ENCODE measurements at places on chromosomes 7 and 10.

GRCh38 chr7:108261560-108262255 lies 131.5 kb upstream of the LAMB4 start:
- no peak for DNase-seq

DNA sequence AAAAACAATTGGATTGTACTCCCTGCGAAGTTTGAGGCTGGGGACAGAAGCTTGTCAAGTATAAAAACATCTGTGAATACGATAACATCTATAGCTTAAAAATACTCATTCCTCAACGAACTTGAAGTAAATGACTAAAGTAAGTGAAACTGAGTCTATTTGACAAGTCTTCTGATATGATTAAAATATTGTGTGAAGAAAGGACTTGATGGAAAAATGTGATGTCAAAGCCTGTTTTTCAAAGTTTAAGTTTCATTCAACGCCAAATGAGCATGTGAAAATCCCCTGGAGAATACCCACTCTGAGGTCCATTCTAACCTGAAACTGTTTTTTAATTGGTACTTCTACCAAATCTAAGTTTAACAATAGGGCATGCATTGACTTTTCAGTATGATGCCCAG lies 122.3 kb upstream of the MDFIC start:
- DNase-seq: no peak

- DNase-seq: no peak
Observed at GRCh38 chr10:88881922-88882645, 2.0 kb downstream of the STAMBPL1 start.

DNA sequence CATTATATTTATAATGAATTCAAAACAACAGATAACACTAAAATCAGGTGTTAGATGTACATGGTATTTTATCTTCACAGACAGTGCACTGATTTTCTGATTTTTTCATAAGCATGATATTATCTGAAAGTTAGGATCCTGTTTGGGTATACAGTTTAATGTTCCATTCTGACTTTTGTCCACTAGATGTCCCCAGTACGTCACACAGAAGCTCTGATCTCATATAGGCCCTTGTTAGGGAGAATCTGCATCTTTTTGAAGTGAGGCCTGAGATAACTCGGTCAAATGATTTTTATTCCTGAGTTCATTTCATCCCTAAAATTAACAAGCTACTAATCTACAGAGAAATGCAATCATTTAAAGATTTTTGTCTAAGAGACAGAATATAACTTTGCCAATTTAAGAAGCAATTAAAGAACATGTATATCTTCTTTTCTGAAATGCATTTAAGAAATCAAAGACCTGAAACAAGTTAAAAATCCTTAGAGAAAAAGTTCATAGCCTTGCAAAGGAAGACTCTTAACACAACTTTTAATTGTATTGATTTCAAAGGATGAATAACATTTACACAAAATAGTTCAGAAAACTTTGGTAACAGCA lies 72.0 kb upstream of the TES start:
- DNase-seq: no peak

- no peak for DNase-seq
Observed at GRCh38 chr10:11144626-11145494, 127.2 kb downstream of the CELF2 start.

GRCh38 chr7:1704811-1705738 lies 35.0 kb downstream of the ELFN1 start:
- no peak for DNase-seq

GRCh38 chr10:90856964-90857634 lies 740 bp downstream of the HTR7 start:
- no peak for DNase-seq

DNA sequence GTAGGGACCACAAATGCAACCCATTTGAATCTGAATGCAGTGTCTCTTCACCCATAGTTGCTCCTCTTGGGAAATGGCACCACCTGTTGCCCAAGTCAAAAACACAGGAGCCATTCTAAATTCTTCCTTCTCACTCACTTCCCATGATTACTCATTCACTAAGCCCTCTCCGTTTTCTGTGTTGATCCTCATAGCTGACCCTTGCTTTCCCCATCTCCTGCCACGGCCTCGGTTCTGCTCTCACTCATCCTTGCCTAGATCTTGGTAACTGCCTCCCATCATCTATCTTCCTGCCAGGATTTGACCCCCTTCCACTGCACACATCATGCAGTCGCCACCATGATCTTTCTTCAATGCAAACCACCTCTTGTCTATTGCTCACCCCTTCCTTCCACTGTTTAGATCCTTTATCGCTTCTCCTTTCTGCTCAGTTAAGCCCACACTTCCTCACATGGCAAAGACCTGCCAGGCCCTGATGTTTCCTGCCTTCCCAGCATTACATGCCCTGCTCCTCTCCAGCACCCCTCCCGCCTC lies 19.0 kb upstream of the CPN1 start:
- DNase-seq: no peak

DNA sequence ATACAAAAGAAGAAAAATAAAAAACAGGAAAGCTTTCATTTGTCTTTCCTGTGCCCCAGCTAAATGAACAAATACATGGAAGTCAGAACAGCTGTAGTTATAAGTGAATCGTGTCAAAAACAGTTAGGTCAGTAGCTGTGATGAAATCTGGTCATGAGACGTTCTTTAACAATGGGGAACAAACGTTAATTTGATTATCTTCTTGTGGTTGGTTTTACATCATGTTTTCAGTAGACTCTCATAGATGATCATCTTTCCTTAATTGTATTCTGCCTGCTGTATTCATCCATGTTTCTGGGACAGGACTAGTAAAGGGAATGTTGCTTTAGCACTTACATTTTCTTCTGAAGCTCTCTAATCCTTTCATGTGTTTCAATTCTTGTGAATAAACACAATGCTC lies 97.0 kb downstream of the PCLO start:
- DNase-seq: no peak

DNA sequence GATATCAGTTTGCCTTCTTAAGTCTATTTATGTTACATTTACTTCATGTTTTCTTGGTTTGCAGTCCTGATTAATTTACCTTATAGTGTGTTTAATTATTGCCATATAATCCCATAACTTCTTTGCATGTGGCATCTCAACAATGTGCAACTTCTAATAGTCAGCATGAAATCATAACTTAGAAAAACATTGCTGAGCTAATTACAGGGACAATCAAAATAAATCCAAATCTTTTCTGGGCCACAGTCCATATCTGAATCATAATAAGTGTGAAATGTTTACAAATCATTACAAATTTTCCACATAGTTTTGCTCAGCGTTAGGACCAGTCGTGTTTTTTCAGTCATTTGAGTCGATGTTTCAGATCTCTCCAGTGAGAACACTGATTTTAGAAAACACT lies 29.1 kb upstream of the CABCOCO1 start:
- DNase-seq: no peak

- DNase-seq: no peak
Observed at GRCh38 chr10:63346015-63346441, 119.7 kb downstream of the JMJD1C start.

DNA sequence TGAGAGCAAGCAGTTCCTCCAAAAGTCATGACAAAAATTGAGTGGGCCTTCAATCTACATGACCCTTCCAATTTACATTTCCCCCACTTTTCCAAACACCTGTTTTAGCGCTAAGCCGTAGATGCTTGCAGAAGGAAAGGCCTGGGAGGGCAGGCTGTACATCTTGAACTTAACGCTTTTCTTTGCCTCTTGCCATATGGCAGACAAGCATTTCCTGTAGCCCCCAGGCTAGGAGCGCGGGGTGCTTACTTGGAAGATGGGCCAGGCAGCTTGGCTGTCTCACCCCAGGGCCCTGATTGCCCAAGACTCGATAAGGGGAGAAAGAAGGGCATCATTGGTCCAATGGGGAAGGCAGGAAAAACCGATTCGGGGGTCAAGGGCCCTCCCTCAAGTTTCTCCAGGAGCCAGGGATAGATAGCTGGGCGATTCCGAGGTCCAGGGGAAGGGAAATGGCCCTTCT lies 1.8 kb downstream of the HOXA10 start:
- DNase-seq: no peak

DNA sequence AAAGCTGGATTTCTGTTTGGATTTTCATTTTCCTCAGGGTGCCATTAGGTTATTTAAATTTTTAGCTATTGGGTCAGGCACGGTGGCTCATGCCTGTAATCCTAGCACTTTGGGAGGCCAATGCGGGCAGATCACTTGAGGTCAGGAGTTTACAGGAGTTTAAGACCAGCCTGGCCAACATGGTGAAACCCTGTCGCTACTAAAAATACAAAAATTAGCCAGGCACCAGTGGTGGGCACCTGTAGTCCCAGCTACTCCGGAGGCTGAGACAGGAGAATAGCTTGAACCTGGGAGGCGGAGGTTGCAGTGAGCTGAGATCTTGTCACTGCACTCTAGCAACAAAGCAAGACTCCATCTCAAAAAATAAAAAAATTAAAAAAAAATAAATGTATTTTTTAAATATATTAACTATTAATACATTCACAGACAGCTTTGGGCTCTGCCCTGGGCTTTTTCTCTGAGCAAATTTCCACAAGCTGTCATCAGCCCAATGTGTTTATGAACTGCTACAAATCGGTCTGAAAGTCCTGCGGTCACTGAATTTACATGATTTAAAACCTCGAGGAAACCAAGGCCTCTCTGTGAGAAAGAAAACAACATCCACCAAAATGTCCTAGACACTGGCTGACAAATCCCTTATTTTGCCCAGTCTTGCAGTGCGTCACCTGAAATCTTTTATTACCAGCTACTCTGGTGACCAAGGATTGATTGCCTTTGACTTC lies 19.2 kb upstream of the PLEKHS1 start:
- DNase-seq: no peak

- DNase-seq: no peak
Observed at GRCh38 chr7:47956220-47956619, 8.0 kb upstream of the PKD1L1 start.

- DNase-seq: no peak
Observed at GRCh38 chr7:129886167-129886817, 66.5 kb downstream of the UBE2H start.

DNA sequence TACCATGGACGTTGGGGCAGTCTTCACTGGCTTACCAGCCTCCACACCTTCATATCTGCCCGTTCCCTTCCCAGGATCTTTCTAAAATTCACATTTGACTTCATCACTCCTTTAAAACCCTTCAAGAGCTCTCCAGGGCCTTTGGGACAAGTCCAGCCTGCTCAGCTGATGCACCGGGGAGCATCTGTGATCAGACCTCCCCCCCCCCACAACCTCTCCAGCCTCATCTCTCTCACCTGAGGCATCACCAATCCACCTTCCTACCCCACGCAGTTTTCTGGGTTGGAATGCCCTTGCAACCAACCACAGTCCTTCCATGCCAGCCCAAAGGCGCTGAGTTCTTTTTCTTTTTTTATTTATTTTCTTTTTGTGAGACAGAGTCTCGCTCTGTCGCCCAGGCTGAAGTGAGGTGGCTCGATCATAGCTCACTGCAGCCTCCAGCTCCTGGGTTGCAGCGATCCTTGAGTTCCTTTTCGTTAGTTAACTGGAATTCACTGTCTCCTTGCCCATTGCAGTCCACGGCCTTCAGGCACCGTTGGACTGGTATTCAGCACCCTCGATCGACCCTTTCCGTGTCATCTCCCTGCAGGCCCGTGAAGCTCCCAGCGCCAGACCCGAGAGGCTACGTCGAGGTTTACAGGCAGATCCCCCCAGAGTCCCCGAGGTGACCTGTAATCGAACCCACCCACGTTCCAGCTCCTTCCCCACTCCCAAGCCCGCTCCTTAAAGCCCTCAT lies 654 bp downstream of the ALKBH4 start:
- DNase-seq: no peak

- DNase-seq: no peak
Observed at GRCh38 chr7:146736446-146737190, 620.0 kb downstream of the CNTNAP2 start.

DNA sequence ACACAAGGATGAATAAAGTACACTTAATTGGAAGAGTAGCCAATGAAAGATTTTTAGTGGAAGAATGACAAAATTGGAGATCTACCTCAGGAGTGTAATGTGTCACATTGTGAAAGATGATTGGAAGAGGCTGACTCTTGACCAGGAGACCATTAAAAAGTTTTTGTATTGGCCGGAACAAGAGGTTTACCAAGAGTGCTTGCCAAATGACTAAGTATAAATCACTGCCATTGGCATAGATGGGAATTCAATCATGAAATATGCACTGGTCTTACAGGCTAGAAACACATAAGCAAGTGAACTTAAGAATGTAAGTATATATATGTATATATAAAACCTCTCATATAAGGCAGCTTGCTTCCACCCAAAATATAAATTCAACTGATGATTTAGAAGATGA lies 58.7 kb upstream of the TFEC start:
- DNase-seq: no peak

DNA sequence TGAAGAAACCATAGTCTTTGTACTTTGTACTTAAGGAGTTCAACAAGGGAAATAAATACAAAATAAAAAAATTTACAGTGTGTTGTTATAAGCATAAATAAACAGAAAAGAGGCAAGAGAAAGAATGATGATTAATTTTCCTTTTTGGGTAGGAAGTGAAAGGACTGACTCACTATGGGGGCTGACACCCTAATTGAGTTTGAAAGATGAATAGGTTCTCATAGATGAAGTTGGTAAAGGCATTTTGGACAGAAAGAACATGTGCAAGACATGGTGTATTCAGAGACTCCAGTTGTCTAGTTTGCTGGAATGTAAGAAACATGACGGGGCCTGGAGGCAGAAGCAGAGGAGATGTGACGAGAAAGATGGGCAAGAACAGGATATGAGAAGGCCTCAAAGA lies 83.7 kb downstream of the VPS50 start:
- DNase-seq: no peak

DNA sequence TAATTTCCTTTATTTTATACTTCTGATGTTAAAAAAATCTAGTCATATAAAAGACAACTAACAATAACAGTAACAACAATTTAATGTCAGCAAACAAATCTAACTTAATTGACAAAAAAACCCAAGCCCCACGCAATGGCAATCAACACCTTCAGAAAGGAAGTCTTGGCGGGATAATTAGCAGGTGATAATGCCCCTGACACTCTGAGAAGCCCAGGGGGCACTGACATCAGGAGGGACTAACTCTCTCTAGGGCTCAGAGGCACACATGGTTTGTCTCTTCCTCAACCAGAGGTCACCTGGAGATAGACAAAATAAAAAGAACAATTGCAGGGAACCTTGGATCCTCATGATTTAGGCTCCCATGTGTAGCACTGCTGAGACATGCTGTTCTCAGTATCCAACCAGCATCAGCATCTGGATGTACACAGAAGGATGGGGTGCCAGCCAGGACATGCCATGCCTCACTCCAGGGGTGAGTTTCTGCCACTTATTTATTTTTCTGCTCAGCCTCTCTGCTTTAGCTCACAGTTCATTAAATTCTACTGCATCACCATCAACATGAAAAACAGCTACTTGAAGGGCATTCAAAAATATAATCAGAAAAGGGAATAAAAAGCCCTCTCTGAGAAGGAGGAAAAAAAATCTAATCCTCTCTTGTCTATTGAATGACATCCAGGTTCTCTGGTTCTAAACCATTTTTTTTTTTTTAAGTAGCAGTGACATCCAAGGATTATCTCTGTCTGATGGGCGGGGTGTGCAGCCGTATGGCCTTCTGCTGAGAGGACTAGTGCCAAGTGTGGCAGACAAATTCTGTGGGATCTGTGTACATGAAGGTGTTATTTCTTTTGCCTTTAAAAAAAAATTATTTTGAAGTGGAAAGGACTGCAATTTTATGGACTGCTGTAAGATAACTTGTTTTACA lies 96.3 kb downstream of the ATXN7L1 start:
- DNase-seq: no peak

GRCh38 chr7:108360058-108360800 lies 96.0 kb downstream of the NRCAM start:
- no peak for DNase-seq

GRCh38 chr10:51666456-51666855 lies 32.9 kb downstream of the CSTF2T start:
- DNase-seq: no peak

- DNase-seq: no peak
Observed at GRCh38 chr7:82906502-82906901, 256.2 kb downstream of the PCLO start.

- no peak for DNase-seq
Observed at GRCh38 chr7:139094596-139094995, 14.9 kb downstream of the ZC3HAV1 start.

All from stimulated activated CD8-positive, alpha-beta memory T cell treated with anti-CD3 and anti-CD28 coated beads, Interleukin-4, amount 100 ng/mL, for 1 hour (primary cell).